ENCODE measurements at places on chromosomes 11 and 22.

DNA sequence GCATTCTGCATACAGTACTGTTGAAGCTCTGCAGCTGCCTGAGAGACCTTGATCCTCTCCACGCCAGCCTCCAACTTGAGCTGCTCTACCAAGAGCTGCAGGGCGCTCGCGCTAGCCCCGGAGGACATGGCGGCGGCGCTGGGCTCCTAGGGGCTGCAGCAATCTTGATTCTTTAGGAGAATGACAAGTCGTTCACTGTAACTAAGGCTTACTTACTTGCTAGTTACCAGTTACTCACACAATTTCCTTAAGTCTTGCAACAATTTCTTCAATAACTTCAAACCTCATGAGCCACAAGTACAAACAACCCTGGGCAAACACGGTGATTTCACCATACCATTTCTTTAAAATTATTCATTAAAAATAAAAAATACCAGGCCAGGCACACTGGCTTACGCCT, 21.9 kb downstream of the SBF2 start:
- DNase-seq = no peak

- DNase-seq = peak; percentile 10
Measured at GRCh38 chr11:126061707-126062678, 673 bp downstream of the CDON start.

DNA sequence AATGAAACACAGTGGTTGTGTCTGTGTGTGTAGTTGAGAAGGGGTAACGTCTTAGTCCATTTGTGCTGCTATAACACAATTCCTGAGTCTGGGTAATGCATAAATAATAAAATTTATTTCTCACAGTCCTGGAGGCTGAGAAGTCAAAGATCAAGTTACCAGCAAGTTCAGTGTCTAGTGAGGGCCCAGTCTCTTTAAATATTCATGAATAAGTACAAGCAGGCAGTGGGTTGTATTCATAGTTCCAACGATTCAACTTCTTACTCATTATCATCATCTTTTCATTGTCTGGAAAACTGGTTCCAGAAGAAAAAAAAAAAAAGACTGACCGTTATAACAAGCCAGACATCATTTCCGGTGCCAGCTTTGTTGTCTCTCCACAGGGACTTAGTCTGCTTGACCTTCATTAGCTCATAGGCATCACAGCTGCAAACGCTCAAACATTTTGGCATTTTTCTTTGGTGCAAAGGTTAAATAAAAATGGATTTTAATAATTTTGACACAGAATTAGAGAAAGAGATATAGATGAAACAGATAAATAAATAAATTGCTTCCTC, 1297.5 kb downstream of the LRRC4C start:
- DNase-seq = no peak

GRCh38 chr11:134691985-134692384, 279.9 kb upstream of the B3GAT1 start:
- no peak for DNase-seq

- no peak for DNase-seq
Measured at GRCh38 chr11:2666401-2666741, 33.4 kb downstream of the KCNQ1OT1 start.

DNA sequence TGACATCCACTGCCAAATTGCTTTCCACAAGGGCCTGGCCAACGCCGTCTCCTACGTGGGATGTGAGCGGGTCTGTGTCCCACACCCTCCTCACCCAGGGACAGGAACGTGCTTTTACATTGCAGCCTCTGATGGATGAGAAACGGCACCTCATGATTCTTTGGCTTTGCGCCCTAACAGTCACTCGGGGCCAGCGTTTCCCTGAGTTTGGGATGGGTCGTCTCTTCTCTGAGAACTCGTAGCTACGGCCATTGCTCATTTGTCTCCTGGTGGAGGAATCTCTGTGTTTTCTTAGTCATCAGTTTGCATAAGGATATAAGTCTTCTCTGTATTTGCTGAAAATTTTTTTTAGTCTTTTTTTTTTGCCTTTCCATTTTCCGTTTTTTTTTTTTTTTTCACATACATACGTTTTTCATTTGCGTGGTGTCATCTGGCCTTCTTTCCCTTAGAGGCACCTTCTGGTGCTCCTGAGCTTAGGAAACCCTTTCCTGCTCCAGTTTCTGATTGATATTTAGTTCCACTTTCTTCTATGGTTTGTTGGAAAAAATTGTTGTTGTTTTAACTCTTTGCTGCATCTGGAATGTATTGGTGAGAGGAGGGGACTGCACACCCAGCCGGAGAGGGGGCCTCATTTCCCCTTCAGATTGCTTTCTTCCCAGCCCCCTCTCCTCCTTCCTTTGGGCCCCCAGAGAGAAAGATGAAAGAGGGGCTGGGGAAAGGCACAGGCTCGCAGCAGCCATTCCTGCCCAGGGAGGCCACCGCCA, 12.0 kb downstream of the TNNT3 start:
- DNase-seq = no peak

DNA sequence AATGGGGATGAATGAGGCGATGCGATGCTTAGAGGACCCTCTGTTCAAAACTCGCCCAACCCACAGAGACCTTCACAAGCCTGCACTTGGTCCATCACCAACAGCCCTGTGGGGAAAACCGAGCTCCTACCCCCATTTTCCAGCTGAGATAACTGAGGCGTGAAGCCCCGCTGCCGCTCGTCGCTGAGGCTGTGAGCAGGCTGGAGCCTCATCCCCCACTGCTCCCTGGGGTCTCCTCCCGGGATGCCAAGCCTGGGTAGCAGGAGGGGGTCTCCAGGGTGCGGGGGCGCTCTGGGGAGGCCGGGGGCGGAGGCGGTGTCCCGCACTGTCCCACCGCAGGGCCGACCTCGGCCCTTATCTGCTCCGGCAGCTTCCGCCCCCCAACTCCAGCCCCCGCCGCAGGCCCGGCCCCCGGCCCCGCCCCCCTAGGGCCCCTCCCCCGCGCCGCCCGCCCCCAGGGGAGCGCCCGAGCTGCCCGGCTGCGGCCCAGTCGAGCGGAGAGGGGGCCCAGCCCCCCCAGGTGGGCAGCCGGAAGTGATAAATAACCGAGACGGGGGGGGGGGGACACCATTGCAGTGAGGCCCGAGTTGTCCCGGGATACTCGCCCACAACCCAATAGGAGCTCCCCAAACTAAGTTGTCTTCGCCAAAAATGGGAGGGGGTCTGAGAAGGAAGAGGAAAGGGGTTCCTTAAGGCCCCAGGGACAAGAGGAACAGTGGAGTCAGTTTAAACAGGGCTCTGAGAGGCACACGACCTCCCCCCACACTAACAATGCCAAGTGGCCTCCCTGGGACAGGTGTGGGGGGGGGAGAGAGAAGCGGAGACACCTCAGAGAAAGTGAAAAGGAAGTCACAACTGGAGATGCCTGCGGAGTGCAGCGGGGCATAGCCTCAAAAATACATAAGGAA, 8.3 kb upstream of the SLC39A13 start:
- DNase-seq = no peak

GRCh38 chr11:66070604-66071380, 720 bp downstream of the PACS1 start:
- DNase-seq = no peak

- DNase-seq = no peak
Measured at GRCh38 chr11:7533199-7534041, 19.6 kb downstream of the PPFIBP2 start.

GRCh38 chr11:65540290-65541092, 15.6 kb downstream of the SCYL1 start:
- peak; percentile 75 for DNase-seq

- no peak for DNase-seq
Measured at GRCh38 chr11:67484847-67485311, 2.1 kb downstream of the AIP start.

DNA sequence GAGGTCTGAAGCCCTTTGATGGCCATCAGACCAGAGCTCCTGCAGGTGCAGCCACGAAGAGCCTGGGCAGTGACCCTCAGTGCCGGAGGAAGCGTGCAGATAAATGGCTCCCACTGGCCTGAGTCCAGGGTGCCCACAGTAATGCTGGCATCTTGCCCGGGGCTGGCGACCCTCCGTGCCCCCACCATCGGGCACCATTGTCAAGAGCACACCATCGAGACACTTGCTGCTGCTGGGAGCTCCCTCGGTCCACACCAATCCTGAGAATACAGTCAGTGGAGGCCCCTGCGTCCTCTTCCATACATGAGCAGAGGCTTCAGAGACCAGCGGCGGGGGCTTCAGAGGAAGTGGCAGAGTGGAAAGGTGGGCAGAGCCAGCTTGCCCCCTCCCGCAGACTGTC, 1448.3 kb downstream of the BRD1 start:
- DNase-seq = no peak

GRCh38 chr22:23846081-23846469, 7.3 kb upstream of the DERL3 start:
- no peak for DNase-seq

- no peak for DNase-seq
Measured at GRCh38 chr11:17927681-17928343, 85.0 kb downstream of the SERGEF start.

GRCh38 chr11:6568191-6568918, 35.1 kb downstream of the RRP8 start:
- DNase-seq = no peak
